ENCODE measurements at places on chromosomes 16 and 17.

DNA sequence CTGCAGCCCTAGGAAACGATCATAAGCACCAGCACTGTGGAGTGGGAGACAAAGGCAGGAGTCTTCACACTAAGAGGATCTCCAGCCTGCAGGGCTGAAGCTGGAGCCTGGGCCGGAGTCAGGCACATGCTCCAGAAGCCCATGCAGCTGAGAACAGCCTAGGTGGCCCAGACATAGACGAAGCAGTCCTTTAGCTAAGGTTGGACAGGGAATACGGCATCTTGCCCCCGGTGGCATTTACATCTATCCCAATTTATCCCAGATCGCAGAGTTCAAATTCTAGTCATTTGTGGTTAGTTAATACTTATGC, 13.9 kb downstream of the TSPOAP1 start:
- no peak for DNase-seq

DNA sequence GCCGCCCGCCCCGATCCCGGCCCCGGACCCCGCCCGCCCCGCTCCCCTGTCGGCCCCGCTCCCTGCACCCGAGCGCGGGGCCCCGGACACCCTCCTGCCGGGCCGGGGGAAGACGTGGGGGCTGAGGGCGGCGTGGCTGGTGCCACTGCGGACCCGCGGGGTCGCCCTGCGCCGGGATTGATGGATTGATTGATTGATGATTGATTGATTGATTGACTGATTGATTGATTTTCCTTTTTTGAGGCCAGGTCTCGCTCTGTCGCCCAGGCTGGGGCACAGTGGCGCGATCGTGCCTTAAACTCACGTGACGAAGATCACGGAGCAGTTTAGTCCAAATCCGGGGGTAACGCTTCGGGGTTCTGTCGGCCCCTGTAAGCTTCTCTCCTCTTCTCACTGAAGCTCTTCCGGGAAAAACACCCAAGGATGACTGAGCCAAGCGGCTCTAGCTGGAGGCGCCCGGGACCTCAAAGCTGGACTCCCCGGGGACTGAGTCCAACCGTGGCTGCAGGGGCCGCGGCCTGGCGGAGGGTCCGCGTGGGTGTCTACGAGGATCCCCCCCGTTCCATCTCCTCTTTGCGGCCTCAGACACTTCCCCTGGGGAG, 40.2 kb upstream of the BHLHA9 start:
- DNase-seq, result no peak

DNA sequence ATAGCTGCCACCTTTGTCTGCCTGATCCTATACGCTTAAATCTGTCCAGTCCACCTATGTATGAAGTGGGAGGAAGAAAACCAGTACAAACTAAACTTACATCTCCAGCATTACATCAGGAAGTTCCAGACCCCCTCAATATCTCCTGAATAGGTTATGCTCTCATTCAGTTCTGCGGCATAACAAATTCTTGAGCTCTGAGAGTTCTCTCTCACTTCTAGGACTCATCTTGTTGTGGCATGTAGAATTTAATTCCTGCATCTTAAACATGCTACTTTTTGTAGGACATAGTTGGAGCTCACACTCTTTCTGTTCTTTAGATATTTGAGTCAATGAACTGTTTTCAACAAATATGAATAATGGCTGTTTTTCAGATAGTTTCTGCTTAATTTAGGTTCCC, 662.5 kb downstream of the CDH11 start:
- DNase-seq, result no peak

DNA sequence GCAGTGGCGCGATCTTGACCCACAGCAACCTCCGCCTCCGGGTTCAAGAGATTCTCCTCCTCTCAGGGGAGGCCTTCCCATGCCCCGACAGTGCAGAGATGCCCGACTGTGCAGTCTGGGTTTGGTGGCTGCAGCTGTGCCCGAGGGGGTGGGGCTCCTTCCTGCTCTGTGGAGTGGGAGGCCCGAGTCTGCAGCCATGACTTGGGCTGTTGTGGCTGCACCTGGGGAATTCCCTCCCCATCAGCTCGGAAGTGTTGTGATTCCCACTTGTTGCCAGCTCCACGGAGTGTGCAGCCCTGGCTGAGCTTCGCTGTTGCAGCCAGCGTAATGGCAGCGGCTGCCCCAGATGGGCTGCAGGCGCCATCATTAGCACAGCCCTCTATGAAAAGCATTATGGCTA, 66.4 kb upstream of the SMIM36 start:
- no peak for DNase-seq

- no peak for DNase-seq
Measured at GRCh38 chr16:66152181-66152580, 214.3 kb upstream of the CDH5 start.

- DNase-seq, result no peak
Measured at GRCh38 chr17:35089586-35090296, 26.2 kb upstream of the RFFL start.

- DNase-seq, result peak; percentile 58
Measured at GRCh38 chr17:15456972-15457722, 10.3 kb downstream of the CDRT4 start.

GRCh38 chr16:20016234-20016633, 57.5 kb downstream of the GPR139 start:
- no peak for DNase-seq

GRCh38 chr17:50476545-50477315, 1.9 kb upstream of the RSAD1 start:
- no peak for DNase-seq

DNA sequence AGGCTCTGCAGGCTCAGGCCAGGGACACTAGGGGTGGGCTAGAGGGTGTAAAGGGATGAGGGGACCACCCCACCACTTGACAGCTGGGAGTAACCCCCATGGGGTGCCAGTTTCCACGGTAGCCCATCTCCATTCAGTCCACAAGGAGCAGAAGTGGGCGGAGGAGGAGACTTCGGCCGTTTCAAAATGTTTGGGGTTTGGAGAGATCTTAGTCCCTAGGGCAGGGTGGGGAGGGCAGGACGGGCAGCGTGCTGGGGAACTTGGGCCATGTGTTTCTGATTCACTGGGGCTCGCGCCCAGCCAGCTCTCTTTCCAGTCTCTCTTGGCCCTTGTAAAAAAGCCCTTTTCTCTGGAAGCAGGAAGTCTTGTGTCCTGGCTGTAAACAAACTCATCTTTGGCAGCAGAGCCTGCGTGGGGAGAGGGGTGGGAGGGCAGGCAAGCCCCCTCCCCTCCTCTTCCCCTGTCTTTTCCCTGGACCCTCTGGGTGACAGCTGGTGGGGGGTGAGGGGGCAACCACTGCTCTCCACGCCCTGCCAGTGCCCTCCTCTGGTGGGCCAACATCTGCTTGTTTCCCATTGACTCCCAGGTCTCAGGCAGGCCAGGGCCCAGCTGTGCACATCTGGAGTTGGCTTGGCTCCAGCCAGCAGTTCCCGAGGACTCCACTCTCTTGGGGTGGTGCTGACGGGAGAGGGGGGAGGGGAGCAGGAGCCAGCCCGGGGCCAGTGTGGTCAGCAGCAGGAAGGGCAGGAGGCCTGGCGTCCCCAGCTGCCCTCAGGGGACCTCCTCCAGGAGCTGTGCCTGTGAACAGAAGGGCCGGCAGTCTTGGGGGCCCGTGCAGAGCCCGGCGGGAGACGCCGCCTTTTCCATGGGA, 8.1 kb downstream of the CYGB start:
- no peak for DNase-seq

Data from NCI-H446 (cell line).